ENCODE measurements at places on chromosomes 5 and 9. TPM values are rescaled to one million over a fixed set of nuclear protein-coding genes. Genes with fewer than 3 reads are reported as not detected.

DNA sequence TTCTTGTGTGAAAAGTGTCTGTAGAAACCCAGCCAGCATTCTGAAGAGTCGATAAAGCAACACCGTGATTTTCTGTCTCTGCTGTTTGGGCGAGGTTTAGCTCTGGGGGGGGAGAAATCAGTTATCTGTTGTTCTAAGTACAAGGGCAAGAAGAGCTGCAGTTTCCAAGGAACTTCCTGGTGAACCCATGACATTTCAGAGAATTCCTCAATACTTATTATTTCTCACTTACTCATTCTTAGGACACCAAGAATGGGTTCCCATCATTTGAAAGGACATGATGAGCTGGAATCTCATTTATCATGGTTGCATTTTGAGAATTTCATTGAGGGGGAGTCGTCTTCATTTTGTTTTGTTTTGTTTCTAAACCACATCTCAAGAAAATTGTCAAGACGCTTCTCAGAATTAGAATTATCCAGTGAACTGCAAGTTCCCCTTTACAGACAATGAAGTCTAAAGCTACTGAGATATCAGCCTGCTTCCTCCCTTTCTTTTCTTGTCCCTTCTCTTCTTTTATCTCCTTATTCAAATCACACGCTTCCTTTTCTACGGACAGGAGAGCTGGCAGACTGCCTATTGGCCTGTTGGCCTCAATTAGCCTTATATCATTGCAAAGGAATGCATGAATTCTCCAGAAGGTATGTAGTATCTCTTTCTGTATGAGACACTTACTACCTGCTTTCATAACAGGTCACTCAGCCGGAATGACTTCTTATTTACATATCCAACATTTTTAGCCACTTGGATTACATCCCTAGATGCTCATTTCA is 53.7 kb downstream of the ZNF462 start:
- peak; percentile 63 for DNase-seq

- DNase-seq, result no peak
Observed at GRCh38 chr5:152364172-152364571, 40.9 kb downstream of the NMUR2 start.

DNA sequence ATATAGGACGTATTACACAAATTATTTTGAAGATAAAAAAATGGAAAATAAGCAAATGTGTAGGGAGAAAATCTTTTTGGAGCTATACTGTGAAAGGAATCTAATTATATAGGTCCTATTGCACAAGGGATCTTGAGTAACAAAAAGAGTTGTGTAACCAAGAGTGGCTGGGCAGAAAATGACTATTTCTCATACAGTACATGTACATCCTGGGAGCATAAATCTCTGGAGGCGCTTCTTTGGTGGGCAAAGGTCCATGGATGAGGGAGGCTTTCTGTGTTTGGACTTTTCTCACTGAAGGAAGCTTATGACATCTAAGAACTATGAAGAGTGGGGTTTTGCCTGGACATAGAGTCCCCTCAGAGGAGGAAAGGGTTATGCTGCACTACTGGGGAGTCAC is 29.8 kb downstream of the ANKS6 start:
- DNase-seq, result peak; percentile 53

OSMR gene
- 80.4 TPM for polyA plus RNA-seq

DNA sequence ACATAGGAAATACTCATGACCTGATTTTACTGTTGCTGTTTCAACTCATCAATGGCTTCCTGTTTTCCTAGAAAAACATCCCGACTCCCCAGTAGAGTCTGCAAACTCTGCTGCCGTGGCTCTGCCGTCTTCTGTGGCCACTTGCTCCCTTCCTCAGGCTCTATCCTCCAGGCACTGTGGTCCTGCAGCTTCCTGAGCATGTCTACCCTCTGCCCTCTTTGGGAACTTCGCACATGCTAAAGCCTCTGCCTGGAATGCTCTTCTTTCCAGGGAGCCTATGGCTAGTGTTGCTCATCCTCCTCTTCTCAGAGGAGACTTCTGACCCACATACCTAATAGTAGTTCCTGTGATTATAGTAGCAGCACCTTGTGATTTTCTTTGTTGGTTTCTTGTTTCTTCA is 256.9 kb downstream of the MAN2A1 start:
- no peak for DNase-seq

SLC6A7 gene
- polyA plus RNA-seq, result not detected

FABP6 gene
- not detected for polyA plus RNA-seq

TXNDC8 gene
- not detected for polyA plus RNA-seq

DNA sequence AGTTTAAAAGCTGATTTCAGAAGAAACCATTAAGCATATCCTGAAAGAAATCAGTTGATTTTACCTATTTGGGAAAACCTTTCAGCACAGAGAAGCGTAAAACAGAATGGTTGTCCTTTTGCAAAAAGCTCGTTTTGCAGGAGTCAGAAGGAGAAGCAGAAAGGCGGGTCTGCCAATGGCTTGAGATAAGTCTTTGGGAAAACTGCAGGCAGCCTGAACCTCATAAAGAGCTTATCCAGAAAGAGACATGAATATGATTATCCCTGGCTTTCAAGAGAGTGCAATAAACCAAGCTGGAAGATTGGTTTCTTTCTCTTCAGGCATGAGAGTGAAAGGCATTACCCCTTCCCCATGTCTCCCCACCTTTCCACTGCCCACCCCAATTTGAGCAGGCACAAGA is 353.3 kb downstream of the ARHGEF28 start:
- DNase-seq, result no peak

GRCh38 chr5:43037636-43038495 is 2.3 kb downstream of the ANXA2R start:
- DNase-seq, result peak; percentile 91

DNA sequence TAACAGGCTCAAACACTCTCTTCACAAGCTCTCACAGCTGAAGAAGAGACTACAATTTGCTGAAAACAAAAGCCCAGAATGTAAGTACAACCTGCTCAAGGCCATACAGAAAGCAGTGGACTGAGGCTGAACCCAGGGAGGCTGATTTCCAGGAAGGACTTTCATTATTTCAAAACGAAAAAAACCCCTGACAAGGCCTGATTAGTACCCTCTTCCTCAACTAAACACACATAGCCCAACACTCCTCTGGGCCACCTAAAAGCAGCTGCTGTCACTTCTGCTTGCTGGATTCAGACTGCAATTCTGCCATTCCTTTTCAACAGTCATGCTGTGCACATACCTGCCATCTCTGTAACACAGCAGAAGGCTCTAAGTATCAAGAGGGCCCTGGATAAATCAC is 18.2 kb downstream of the NRG2 start:
- no peak for DNase-seq

- no peak for DNase-seq
Observed at GRCh38 chr9:121727295-121728020, 76.0 kb downstream of the DAB2IP start.

All from fibroblast of lung (primary cell).